HCEC 1CT (cell line): ENCODE measurements at places on chromosomes 5 and 9.

GRCh38 chr5:146965761-146966659 lies 87.5 kb upstream of the PPP2R2B start:
- peak; percentile 59 for DNase-seq

GRCh38 chr5:112917453-112917995 lies 4.5 kb downstream of the REEP5 start:
- DNase-seq = peak; percentile 13

DNA sequence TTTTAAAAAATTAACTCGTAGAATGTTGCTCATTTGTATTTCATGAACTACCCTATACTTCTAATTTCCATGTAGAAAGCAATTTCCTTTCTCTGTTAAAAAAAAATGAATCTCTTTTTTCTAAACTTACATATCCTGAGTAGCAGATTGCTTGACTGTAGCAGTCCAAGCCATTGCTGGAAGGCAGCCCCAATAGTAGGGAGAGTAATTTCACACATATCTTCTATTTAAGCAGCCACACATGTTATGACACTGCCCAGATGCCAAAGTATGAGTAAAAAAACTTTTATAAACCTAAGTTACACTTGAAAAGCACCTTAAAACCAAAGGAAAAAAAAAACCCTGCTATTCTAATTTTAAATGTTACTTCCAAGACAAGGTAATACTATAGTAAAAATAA lies 69.6 kb downstream of the FBXL17 start:
- DNase-seq = no peak

GRCh38 chr9:13113216-13113615 lies 166.3 kb downstream of the MPDZ start:
- peak; percentile 79 for DNase-seq

DNA sequence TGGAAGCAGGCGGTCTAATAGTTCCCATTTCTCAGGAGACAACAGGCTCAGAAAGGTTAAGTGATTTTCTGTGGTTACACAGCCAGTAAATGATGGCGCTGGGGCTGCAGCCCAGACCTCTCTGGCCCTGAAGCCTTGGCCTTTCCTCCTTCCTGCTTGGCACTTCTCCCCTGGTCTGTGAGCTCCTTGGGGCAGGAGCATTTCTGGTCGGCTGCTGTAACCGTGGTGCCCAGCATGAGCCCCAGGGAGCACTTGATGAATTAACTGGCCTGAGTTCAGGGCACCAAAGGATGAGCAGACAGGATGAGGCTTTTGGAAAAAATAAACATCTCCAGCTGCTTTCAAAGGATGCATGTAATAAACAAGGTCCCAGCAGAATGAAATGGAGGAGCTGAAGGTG lies 30.2 kb downstream of the CDHR2 start:
- peak; percentile 18 for DNase-seq

GRCh38 chr5:72302171-72302570 lies 17.9 kb downstream of the MRPS27 start:
- no peak for DNase-seq

DNA sequence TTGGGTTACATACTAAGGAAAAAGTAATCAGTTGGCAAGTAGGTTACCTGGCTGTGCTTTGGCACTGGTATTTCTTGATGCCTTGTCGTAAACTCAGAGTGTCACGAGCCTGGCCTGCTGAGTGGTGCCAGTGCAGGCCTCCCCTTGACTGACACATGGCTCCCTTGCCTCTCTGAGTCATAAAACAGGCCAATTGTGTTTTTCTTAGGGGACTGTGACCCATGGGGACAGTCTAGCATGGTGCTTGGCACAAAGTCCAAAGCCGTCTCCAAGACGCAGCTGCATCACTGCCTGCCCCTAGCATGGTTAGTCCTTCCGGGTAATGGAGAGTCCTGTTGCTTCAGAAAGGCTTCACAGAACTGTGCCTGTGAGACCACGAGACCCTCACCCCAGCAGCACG lies 132.5 kb downstream of the MVB12B start:
- DNase-seq = no peak

DNA sequence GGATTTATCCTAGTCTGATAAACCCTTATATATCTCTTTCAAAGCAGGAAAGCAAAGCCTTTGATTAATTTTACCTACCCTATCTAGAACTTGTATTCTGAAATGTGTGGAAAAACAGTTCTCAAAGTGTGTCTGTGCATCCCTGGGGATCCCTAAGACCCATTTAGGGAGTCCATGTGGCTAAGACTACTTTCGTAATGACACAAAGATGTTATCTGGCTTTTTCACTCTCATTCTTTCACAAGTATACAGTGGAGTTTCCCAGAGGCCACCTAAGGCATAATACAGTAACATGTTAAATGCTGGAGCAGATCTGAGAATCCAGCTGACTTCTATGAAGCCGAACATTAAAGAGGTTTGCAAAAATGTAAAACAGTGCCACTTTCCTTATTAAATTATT lies 54.3 kb upstream of the TNFSF15 start:
- DNase-seq = no peak

- no peak for DNase-seq
Observed at GRCh38 chr5:157799578-157799977, 56.1 kb downstream of the LSM11 start.

GRCh38 chr5:164148292-164148691 lies 642.9 kb downstream of the MAT2B start:
- DNase-seq = no peak
